ENCODE measurements at places on chromosomes 3 and 15.

GRCh38 chr3:150202711-150203110 lies 205.4 kb upstream of the TSC22D2 start:
- DNase-seq: no peak

GRCh38 chr3:41690766-41691563 lies 270.9 kb downstream of the ULK4 start:
- DNase-seq: no peak

GRCh38 chr3:9190276-9190675 lies 59.2 kb downstream of the SRGAP3 start:
- DNase-seq: no peak

- DNase-seq: no peak
Observed at GRCh38 chr3:43411429-43411828, 125.1 kb downstream of the SNRK start.

GRCh38 chr15:58109419-58109818 lies 28.8 kb upstream of the AQP9 start:
- DNase-seq: no peak

- no peak for DNase-seq
Observed at GRCh38 chr3:195208183-195208582, 62.8 kb downstream of the XXYLT1 start.

DNA sequence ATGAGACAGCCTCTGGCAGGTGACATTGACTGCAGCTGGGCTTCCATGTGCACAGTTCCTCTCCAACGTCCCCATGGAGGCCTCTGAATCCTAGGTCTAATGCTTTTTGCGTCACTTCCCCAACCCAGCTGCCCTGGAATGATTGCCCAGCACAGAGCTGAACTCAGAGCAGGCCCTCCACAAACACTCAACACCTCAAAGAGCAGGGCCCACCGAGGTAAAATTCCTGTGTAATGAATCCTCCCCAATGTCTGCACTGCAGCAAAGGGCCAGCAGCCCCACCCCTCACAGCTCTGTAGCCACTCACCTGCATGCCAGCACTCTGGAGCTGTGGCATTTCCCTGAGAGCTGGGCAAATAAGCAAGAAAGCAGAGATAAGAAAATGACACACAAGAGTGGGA lies 42.6 kb upstream of the DUSP7 start:
- DNase-seq: no peak

DNA sequence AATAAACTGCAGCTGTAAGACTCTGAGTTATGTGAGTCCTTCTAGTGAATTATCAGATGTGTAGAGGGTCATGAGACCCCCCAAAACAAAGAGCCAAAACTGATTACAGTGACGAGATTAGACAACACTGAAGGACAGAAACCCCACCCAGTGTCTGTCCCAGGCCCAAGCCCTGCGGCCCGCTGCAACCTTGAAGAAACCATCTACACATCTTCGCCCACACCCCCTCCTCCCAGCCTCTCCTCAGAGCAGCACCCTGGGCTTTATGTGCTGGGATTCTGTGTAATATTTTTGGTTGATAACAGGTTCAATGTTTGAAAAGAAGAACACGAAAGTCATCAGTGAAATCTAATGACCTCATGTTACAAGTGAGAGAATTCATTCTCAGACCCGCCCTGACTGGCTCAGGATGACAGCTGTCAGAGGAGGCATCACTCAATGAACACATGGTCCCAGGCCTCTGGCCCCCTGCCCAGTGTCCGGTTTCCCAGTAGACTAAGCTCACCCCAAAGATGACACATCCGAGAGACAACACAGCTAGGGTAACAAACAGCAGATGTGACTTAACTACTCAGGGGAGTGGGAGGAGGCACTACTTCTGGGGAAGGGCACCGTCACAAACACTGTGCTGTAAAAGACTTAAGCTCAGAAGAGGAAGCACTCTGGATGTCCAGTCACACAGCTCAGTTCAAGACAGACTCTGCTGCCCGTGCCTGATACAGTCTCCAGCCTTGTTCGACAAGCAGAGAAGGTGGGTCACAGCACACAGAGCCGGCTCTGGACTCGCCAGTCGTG lies 48.9 kb downstream of the NIPA2 start:
- DNase-seq: no peak

GRCh38 chr3:131704098-131704497 lies 201.3 kb upstream of the MRPL3 start:
- no peak for DNase-seq

- DNase-seq: no peak
Observed at GRCh38 chr15:58407236-58407775, 24.5 kb upstream of the LIPC start.

DNA sequence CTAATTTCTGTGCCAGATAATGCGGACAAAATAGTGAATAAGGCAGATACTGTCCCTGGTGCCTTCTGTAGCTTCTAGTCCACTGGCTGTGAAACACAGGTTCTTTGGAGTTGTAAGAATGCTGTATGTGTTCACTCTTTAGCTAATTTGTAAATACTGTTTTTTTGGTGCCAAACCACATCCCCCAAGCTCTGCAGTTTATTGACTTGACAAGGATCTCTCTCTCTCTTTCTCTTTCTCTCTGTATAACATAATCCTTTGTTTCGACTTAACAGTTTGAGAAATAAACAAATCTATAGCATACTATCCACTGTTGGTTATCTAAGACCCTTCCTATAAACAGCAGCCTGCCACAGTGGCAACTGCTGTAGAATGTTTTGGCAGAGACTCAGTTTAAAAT lies 7.6 kb downstream of the SMAD3 start:
- DNase-seq: no peak
